ENCODE measurements at places on chromosomes 1 and 21.

GRCh38 chr1:201268604-201269151, 14.6 kb upstream of the PKP1 start:
- no peaks in the 10 kb centered on the region for H3K36me3 ChIP-seq
- H3K27me3 ChIP-seq = peaks cover 22% of the 10 kb centered on the region
- H3K4me1 ChIP-seq = no peaks in the 10 kb centered on the region
- no peak overlapping the region for H3K27ac ChIP-seq

DNA sequence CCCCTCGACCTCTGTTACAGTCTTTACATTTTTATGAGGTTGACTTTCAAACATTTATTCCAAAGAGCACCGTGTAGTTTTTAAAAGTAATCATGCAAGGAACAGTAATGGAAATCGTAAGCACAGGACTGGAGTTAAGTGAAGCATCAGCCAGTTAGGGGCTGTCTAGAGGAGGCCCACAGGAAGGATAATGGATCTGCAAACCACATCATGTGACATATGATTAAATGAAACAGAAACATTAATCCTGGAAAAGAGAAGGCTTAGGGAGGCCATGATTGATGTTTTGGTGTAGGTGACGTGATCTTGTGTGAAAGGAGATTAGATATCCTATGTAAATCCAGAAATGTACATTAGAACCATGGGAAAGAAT, 25.0 kb downstream of the RGS7 start:
- H3K4me3 ChIP-seq = no peak overlapping the region
- DNase-seq = no peak
- H3K36me3 ChIP-seq = no peaks in the 10 kb centered on the region
- H3K27me3 ChIP-seq = no peaks in the 10 kb centered on the region
- H3K27ac ChIP-seq = no peak overlapping the region

GRCh38 chr1:209884665-209885117, 53.3 kb upstream of the SYT14 start:
- H3K4me3 ChIP-seq = no peak overlapping the region
- H3K4me1 ChIP-seq = no peaks in the 10 kb centered on the region
- no peak overlapping the region for H3K27ac ChIP-seq

GRCh38 chr21:15034126-15034853, 30.5 kb downstream of the NRIP1 start:
- H3K4me3 ChIP-seq = no peak overlapping the region
- peaks cover 2% of the 10 kb centered on the region for H3K36me3 ChIP-seq
- no peak for DNase-seq
- no peaks in the 10 kb centered on the region for H3K27me3 ChIP-seq
- H3K4me1 ChIP-seq = peaks cover 6% of the 10 kb centered on the region
- no peak overlapping the region for H3K27ac ChIP-seq

DNA sequence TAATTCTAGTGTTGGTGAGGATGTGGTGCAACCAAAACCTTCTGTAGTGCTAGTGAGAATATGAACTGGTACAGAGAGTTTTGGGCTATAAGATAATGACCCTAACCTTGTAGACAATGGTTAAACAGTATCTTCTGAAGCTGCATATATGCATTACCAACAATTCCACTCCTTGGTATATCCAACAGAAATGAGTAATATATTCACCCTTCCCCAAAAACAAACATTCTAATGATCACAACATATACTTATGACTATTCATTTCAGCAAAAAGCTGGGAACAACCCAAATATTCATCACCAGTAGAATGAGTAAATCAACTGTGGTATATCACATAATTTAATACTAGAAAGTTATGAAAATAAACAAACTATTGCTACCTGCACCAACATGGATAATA, 39.6 kb upstream of the DPYD start:
- H3K36me3 ChIP-seq = no peaks in the 10 kb centered on the region
- H3K4me3 ChIP-seq = no peak overlapping the region
- no peak overlapping the region for H3K27ac ChIP-seq
- H3K4me1 ChIP-seq = no peaks in the 10 kb centered on the region

DNA sequence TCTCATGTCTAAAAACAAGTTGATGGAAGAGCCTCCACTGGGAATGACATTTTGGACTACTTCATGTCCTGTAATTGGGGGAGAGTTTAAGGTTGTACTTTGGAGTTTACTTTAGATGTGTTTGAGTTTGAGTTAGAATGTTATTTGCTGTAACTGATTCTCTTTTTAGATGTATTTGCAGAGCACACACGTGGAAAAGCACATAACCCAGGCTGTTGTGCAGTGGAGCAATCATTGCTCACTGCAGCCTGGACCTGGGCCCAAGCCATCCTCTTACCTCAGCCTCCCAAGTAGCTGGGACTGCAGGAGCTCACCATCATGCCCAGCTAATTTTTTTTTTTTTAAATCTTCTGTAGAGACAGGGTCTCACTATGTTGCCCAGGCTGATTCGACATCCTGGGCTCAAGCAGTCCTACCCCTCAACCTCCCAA, 36.7 kb upstream of the SH3D21 start:
- peaks cover 18% of the 10 kb centered on the region for H3K36me3 ChIP-seq
- H3K4me1 ChIP-seq = peaks cover 6% of the 10 kb centered on the region
- no peaks in the 10 kb centered on the region for H3K27me3 ChIP-seq

GRCh38 chr21:33763582-33763899, 121.2 kb downstream of the ITSN1 start:
- H3K4me3 ChIP-seq = no peak overlapping the region
- no peak for DNase-seq
- H3K27ac ChIP-seq = no peak overlapping the region
- no peaks in the 10 kb centered on the region for H3K36me3 ChIP-seq

DNA sequence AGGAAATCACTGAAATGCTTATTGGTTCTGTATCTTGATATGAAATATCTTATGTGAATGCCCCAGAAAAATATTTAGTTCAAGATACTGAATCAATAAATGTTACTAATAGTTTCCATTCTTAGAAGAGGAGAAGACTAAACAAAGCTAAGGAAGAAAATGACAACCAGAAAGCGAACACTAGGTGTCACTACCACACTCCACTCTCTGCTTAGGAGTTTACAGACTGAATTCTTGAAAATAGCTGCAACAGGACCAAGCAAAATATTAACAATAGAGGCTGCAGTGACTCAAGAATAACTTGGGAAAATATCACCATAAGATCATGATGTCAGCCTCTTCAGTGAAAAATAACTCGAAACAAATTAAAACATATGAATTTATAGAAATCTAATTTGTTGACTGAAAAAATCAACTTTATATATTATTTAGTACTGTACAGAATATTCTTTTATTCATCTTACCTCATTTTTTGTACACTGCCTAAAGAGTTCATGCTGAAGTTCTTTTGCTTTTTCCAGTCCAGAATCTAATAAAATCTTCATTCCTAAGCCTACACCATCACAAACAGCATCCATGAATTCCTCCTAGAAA, 61.6 kb downstream of the KIF14 start:
- no peak overlapping the region for H3K4me3 ChIP-seq
- DNase-seq = peak; percentile 25
- no peak overlapping the region for H3K27ac ChIP-seq
- no peaks in the 10 kb centered on the region for H3K27me3 ChIP-seq
- H3K36me3 ChIP-seq = peaks cover 15% of the 10 kb centered on the region

DNA sequence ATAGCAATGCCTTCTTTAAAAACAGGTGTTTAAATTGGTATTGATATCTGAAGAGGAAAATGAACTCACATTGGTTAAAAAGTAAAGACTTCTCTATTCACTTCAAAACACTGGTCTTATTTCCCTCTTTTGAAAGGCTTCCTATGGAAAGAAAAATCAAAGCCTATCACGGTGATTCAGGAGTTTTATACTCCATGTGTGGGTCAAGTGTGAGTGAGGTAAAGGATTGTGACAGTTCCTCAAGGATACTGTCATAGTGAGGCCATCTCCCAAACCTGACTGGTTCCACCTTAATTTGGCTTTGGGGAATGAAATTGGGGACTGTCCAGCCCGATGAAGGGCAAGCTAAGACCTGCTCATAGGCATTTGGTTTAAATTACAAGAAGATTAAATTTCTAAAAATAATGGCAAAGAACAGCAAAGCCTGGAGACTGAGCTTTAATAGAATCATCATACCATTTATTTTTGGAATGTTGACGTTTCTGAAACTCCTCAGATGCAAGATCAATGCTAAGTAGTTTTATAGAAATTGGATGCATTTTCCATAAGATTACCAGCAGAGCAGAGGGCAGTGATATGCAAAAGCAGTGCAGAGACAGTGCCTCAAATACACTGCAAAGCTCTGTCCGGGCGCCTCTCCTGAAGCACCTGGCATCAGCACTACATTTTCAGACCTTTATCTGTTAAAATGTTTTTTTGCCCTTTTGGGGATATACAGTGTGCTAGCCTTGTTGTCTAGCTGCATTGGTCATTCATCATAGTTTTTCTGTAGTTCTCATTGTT, 302.1 kb upstream of the SGIP1 start:
- H3K4me3 ChIP-seq = no peak overlapping the region
- H3K4me1 ChIP-seq = peaks cover 2% of the 10 kb centered on the region
- H3K27ac ChIP-seq = no peak overlapping the region
- peaks cover 6% of the 10 kb centered on the region for H3K27me3 ChIP-seq
- DNase-seq = no peak
- no peaks in the 10 kb centered on the region for H3K36me3 ChIP-seq
